IMR-90 (cell line): ENCODE measurements at places on chromosomes 6 and 20. TPM values are rescaled to one million over a fixed set of nuclear protein-coding genes. Genes with fewer than 3 reads are reported as not detected.

DNA sequence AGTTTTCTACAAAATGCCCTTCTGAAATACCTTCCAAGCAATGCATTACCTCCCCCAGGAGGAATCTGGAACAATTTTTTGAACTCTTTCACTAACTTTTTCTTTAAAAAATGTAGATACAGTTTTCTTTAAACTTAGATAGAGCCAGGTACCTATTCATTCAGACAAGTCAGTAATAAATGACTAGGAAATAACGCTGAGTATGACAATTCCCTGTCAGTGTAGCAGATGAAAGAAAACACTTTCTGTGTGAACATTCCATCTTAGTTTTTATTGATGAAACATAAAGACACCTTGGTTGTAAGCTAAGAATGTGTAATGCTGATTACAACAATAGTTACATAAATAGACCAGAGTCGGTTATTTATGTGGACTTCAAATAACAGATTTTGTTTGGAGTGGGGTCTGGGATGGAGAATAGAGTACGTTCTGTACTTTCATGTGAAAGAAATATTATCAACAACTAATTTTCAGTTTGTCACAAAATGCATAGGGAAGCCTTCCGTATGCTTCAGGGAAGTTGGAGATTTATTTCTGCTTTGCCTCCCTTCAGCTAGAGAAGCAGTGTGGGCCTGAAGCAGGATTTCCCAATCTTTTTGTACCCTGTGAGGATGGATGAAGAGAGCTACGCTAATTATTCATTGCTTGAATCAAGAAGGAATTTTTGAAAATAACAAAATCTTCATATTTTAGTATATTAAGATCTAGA lies 19.2 kb upstream of the QKI start:
- H3K27ac ChIP-seq: no peak overlapping the region
- H3K4me3 ChIP-seq: no peak overlapping the region
- H3K27me3 ChIP-seq: no peaks in the 10 kb centered on the region
- DNase-seq: no peak
- no peaks in the 10 kb centered on the region for H3K36me3 ChIP-seq
- peaks cover 3% of the 10 kb centered on the region for H3K4me1 ChIP-seq

Gene HEY2
- not detected in 2 replicates for total RNA-seq

- H3K4me3 ChIP-seq: peak overlapping the region; percentile 54
- no peak for DNase-seq
- H3K4me1 ChIP-seq: peaks cover 6% of the 10 kb centered on the region
- no peak overlapping the region for H3K27ac ChIP-seq
- H3K27me3 ChIP-seq: no peaks in the 10 kb centered on the region
- H3K36me3 ChIP-seq: no peaks in the 10 kb centered on the region
Measured at GRCh38 chr6:151493161-151493803, 535 bp upstream of the CCDC170 start.

DNA sequence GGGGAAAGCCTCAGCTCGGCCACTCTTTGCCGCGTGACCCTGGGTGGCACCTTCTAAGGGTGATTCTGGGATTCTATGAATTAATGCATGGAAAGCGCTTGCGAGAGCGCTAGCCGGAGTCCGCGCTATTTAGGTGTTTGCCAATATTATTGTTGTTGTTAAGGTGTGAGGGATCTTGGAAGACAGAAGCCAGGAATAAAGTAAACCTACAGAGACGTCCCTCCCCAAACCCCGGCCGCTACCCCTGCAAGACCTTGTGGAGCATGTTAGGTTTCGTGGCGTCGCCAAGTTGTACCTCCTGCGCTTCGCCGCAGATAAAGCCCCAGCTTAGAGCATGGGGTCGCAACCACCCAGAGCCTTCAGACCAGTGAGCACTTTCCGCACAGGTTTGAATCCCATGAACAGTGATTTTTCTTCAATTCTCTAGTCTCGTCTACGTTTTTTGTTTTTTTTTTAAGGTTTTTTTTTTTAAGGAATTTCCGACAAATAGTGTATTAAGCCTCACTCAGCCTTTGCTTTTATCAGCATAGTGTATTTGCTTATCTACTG lies 16.9 kb upstream of the ZSCAN9 start:
- no peak overlapping the region for H3K27ac ChIP-seq
- DNase-seq: no peak
- H3K4me3 ChIP-seq: peak overlapping the region; percentile 48
- H3K27me3 ChIP-seq: peaks cover 39% of the 10 kb centered on the region
- H3K36me3 ChIP-seq: no peaks in the 10 kb centered on the region

- H3K36me3 ChIP-seq: no peaks in the 10 kb centered on the region
- peaks cover 4% of the 10 kb centered on the region; the same call in 1 of the 2 replicates for H3K4me1 ChIP-seq
- H3K27me3 ChIP-seq: no peaks in the 10 kb centered on the region
- H3K27ac ChIP-seq: no peak overlapping the region
Measured at GRCh38 chr6:121857551-121857950, 422.1 kb downstream of the GJA1 start.

GRCh38 chr6:123638865-123639264 lies 2.1 kb upstream of the TRDN start:
- H3K36me3 ChIP-seq: no peaks in the 10 kb centered on the region
- no peak overlapping the region for H3K27ac ChIP-seq
- no peaks in the 10 kb centered on the region for H3K27me3 ChIP-seq

DNA sequence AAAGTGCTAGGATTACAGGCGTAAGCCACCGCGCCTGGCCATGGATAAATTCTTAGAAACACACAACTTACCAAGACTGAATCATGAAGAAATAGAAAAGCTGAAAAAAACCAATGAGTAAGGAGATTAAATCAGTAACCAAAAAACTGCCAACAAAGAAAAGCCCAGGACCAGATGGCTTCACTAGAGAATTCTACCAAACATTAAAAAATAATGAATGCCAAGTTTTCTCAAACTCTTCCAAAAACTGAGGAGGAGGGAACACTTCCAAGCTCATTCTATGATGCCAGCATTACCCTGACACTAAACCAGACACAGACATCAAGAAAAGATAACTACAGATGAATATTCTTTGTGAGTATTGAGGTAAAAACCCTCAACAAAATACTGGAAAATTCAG lies 44.3 kb downstream of the USP49 start:
- DNase-seq: no peak
- peaks cover 2% of the 10 kb centered on the region; the same call in 1 of the 2 replicates for H3K4me1 ChIP-seq
- no peaks in the 10 kb centered on the region for H3K27me3 ChIP-seq
- H3K36me3 ChIP-seq: no peaks in the 10 kb centered on the region

Gene SLC9A8
- 3.6 and 5.0 TPM in 2 replicates for total RNA-seq

Gene TRIM31
- not detected in 2 replicates for total RNA-seq

DNA sequence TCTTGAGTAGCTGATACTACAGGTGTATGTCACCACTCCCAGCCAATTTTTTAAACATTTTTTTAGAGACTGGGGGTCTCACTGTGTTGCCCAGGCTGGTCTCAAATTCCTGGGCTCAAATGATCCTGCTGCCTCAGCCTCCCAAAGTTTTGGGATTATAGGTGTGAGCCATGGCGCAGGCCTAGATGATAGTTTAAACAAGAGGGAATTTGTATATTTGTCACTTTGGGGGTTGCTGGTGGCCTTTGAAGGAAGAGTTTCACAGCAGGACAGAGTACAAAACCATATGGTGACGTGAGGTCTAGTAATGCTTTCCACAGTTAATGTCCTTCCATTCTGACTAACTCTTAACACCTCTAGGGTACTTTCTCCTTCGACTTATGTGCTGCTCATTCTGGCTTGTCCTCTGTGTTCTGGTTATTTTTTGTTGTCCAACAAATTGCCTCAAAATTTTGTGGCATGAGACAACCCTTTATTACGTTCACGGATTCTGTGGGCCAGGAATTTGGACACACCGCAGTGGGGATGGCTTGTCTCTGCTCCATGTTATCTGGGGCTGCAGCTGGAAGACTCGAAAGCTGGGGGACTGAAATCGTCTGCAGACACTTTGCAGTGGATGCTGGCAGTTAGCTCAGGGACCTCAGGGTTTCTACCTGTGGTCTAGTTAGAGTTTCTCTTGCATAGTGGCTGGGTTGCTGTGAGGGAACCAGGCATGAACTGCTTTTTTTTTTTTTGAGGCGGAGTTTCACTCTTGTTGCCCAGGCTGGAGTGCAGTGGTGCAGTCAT lies 23.0 kb upstream of the IER3 start:
- no peak overlapping the region for H3K4me3 ChIP-seq
- H3K36me3 ChIP-seq: no peaks in the 10 kb centered on the region
- no peak overlapping the region for H3K27ac ChIP-seq
- no peaks in the 10 kb centered on the region for H3K27me3 ChIP-seq
- peaks cover 34% of the 10 kb centered on the region for H3K4me1 ChIP-seq
- no peak for DNase-seq

DNA sequence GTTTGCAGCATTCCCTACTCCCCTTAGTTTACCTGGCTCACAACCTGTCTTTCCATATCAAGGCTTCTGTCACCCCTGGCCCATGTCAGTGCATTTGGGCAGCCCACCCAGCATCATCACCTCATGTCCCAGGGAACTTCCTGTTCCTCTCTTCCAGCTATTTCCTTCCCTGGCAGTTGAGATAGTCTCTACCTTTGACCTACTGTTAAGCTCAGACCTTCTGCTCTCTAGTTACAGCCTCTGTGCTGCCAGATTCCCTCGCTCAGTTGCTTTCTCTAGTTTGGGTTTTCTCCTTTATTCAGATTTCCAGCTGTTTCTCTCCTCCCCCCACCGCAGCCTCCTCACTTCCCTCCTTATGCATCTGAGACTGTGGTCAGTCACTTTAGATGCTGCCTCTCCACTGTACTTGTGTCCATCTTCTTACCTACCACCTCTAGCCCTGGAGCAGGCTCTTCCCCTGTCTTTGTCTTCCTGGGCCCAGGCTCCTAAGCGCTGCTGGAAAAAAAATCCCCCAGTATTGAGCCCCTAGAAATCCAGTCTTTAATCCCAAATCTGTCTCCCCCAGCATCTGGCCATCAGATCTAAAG lies 16.3 kb downstream of the PTPN1 start:
- H3K4me1 ChIP-seq: peaks cover 35% of the 10 kb centered on the region
- H3K27me3 ChIP-seq: no peaks in the 10 kb centered on the region
- H3K36me3 ChIP-seq: peaks cover 7% of the 10 kb centered on the region; the same call in 1 of the 2 replicates

DNA sequence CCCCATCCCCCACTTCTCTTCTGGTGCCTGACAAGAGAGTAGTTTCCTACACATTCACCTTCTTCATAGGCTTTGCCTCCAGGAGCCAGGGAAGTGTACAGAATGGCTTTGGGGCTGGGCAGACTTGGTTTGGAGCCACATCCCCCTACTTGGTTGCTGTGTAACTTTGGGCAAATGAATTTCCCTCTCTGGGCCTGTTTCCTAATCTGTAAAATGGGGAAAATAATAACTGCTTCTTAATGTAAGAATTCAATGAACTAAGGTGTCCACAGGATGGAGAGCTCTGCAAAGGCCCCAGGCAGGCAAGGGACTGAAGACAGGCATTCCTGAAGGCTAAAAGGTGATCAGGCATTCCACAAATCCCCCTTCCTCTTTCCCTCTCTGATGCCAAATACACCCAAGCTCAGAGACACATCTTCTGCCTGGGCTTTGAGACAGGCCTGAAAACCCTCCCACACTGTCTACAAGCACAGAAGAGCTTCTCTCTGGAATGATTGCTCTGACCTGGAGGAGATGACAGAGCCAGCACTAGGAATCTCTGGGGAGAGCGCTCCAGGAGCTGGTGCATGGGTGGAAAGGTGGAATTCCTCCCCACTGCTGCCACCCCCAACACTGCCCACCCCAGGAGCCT lies 6.9 kb upstream of the C20orf203 start:
- DNase-seq: no peak
- H3K4me1 ChIP-seq: peaks cover 2% of the 10 kb centered on the region; the same call in 1 of the 2 replicates
- no peaks in the 10 kb centered on the region for H3K27me3 ChIP-seq
- H3K36me3 ChIP-seq: no peaks in the 10 kb centered on the region
- H3K27ac ChIP-seq: no peak overlapping the region
- no peak overlapping the region for H3K4me3 ChIP-seq

DNA sequence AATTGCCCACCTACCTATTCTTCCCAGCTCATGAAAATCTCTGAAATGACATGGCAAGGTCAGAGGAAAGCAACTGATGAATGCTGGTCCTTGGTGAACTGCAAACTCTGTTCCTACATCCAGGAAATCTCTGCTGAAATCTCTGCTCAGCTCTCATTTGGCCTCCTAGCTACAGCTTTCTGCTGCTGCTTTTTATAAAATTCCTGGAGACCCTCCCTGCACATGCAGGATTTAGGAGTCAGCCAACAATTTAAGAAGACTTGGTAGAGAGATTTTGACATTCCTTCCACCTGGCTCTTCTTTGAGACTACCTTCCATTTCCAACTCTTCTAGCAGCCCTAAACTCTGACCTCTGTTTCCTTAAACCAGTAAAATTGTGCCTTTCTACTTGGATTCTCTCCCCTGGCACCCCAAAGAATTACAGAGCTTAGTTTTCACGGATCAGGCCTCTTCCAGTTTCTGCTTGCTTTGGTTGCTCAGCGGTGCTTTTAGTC lies 55.5 kb downstream of the PDE7B start:
- DNase-seq: no peak
- H3K27ac ChIP-seq: peak overlapping the region; percentile 65
- H3K4me3 ChIP-seq: no peak overlapping the region
- peaks cover 6% of the 10 kb centered on the region for H3K36me3 ChIP-seq

GRCh38 chr20:19492687-19493336 lies 265.2 kb upstream of the RIN2 start:
- DNase-seq: no peak
- no peaks in the 10 kb centered on the region for H3K4me1 ChIP-seq
- H3K27me3 ChIP-seq: no peaks in the 10 kb centered on the region; the same call in 1 of the 2 replicates
- H3K27ac ChIP-seq: no peak overlapping the region
- H3K36me3 ChIP-seq: no peaks in the 10 kb centered on the region
- no peak overlapping the region for H3K4me3 ChIP-seq

- H3K27ac ChIP-seq: peak overlapping the region; percentile 97
- H3K4me3 ChIP-seq: peak overlapping the region; percentile 12; the same call in 1 of the 2 replicates
- DNase-seq: peak; percentile 82
- no peaks in the 10 kb centered on the region for H3K27me3 ChIP-seq
- peaks cover 19% of the 10 kb centered on the region for H3K36me3 ChIP-seq
Measured at GRCh38 chr20:31712564-31713311, 9.9 kb downstream of the BCL2L1 start.

Gene TRIM10
- total RNA-seq: not detected in 2 replicates

GRCh38 chr6:164230259-164230658 lies 815.7 kb downstream of the QKI start:
- H3K4me1 ChIP-seq: no peaks in the 10 kb centered on the region
- H3K36me3 ChIP-seq: no peaks in the 10 kb centered on the region
- H3K27me3 ChIP-seq: no peaks in the 10 kb centered on the region
- no peak for DNase-seq
- H3K27ac ChIP-seq: no peak overlapping the region
- H3K4me3 ChIP-seq: no peak overlapping the region

- H3K4me1 ChIP-seq: peaks cover 11% of the 10 kb centered on the region
- H3K27me3 ChIP-seq: peaks cover 37% of the 10 kb centered on the region
- DNase-seq: no peak
- no peak overlapping the region for H3K4me3 ChIP-seq
Measured at GRCh38 chr20:57580478-57581201, 19.7 kb downstream of the PCK1 start.

- H3K4me3 ChIP-seq: no peak overlapping the region
- no peak for DNase-seq
- no peak overlapping the region for H3K27ac ChIP-seq
- H3K27me3 ChIP-seq: peaks cover 3% of the 10 kb centered on the region
- no peaks in the 10 kb centered on the region for H3K4me1 ChIP-seq
Measured at GRCh38 chr6:24444588-24444987, 41.9 kb downstream of the MRS2 start.

Gene FIG4
- 15.4 and 19.7 TPM in 2 replicates for total RNA-seq

Gene MAP3K5
- total RNA-seq: 17.2 and 17.6 TPM in 2 replicates

Gene GSTA2
- not detected in 2 replicates for total RNA-seq
